Fibroblast of lung (primary cell): ENCODE measurements at places on chromosomes 5 and 9. TPM values are rescaled to one million over a fixed set of nuclear protein-coding genes. Genes with fewer than 3 reads are reported as not detected.

DNA sequence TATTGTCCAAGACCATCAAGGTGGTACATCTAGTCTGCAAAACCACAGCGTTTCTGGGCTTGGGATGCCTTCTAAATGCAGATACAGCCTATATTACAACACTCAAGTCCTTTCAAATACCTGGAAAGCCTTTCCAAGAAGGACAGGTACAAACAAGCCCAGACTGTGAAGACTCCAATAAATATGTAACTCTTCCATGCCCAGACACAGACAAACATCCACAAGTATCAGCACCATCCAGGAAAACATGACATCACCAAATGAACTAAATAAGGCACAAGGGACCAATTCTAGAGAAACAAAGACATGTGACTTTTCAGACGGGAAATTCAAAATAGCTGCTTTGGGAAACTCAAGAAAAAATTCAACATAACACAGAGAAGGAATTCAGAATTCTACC lies 152.7 kb upstream of the POC5 start:
- DNase-seq, result no peak

GRCh38 chr5:149166128-149166527 lies 24.8 kb downstream of the ABLIM3 start:
- DNase-seq, result peak; percentile 85

LECT2 gene
- not detected in 2 replicates for total RNA-seq

ADGRD2 gene
- total RNA-seq, result not detected in 2 replicates

ARID3C gene
- total RNA-seq, result under 0.01 and 0.17 TPM in 2 replicates
